ENCODE measurements at places on chromosomes 3 and 15.

DNA sequence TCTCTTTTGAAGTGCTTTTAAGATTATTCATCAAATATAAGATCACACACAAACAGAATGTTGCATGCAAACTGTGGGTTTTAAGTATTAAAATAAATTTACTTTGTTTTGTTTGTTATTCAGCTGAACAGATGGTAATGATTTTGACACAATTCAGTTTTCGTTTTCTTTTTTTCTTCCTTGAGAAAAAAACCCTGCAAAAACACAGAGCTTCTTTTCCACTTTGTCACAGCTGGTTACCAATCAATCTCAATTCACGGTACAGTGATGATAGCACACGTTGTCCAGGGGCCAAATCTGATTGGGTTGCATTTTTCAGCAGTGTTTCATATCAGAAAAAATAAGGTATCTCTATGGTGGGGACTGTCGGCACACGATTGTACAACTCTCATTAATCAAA lies 473.6 kb downstream of the ROBO2 start:
- DNase-seq = no peak

GRCh38 chr15:91289324-91289723 lies 189.3 kb downstream of the SV2B start:
- no peak for DNase-seq

DNA sequence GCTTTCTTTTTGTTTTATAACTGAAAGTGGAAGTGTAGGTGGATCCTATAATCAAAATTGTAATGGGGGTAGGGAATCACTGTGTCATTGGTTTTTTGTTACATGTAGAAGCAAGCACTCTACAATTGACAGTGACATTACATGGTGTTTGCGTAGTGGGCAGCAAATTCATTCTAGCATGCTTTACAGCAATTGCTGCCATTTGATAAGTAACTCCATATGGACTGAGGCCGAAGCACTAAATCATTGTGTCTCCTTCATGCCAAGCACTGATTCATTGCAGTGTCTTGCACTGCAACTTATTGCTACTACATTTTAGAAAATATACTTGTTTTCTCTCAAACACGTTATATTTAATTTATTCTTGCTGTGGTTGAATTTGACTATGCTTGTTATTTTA lies 933.9 kb downstream of the NSUN3 start:
- DNase-seq = no peak

DNA sequence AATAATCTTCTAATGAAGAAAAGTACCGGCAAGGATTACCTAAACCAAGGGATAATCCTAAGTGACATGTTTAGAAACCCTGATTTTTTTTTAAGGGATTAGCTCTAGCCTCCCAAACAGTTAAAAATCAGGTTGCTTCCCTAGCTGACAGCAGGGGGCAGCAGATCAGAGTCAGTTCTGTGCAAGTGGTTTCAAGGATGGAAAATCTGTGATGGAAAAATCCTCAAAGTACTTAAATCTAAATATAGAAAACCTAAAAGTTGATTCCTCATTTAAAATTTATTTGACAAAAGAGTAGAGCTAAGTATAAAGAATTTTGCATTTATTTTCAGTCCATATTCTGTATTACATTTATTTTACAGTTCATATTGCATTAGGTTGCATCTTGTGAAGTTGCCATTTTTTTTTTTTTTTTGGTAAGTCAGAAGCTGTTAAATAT lies 107.6 kb downstream of the PEX5L start:
- peak; percentile 37 for DNase-seq

- no peak for DNase-seq
These were observed 523.0 kb downstream of the FOXP1 start for GRCh38 chr3:71060536-71060935.

- DNase-seq = no peak
These were observed 29.9 kb downstream of the CGNL1 start for GRCh38 chr15:57406062-57406772.

DNA sequence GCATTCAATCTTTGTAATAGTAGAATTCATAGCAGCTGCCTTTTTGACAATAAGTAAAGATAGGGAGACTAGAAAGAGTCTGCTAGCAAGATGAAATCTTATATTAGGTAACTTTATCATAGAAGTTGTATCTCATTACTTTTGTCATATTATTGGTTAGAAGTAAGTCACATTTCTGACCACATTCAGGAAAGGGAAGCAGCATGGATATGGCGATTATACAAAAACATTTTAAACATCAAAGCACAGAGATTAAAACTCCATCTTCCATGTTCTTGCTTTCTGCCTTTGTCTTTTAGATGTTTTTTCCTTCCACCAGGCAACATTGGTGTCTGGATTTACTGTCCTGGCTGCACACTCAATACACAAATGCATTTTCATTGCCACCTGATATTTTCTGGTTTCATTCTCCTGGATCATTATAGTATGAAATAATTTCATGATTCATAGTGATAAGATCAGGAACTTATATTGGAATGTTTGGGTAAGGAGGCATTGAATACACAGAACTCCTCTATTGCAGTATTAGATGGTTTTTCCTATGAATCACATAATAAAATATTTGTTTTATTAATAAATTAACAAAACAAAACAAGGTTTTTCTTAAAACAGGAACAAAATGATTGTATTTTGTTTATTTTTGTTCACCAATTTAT lies 1460.3 kb upstream of the CADM2 start:
- no peak for DNase-seq

- DNase-seq = peak; percentile 34
These were observed at the start of gene ZMAT3 for GRCh38 chr3:179071323-179072099. Gene ZMAT3, minus strand, starts transcription at chr3:179071809. Its CDS starts 4,057 bp downstream, at chr3:179067752.

- no peak for DNase-seq
These were observed 603.5 kb downstream of the MECOM start for GRCh38 chr3:169060037-169060436.

- DNase-seq = no peak
These were observed 22.6 kb downstream of the TGM5 start for GRCh38 chr15:43244092-43244491.

- DNase-seq = no peak
These were observed 238.0 kb downstream of the FOXP1 start for GRCh38 chr3:71345429-71346040.

DNA sequence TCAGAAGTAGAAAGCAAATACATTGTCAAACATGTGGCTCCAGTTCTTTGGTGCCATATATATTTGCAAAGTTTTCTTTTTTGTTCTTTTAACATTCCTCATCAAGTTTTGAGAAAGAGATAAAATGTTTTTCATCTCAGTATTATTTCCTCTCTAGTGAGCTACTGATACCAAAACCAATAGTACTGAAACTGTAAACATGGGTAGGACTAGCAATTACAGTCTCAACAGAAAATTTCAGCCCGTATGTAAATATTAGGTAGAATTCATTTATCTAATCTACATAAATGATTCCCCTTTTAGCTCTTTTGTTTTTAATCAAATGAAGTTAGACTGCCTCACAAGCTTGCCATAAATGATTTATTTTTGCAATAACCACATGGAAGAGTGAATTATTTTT lies 21.4 kb downstream of the SECISBP2L start:
- DNase-seq = no peak

GRCh38 chr15:80789796-80790195 lies 10.6 kb downstream of the CEMIP start:
- DNase-seq = no peak

DNA sequence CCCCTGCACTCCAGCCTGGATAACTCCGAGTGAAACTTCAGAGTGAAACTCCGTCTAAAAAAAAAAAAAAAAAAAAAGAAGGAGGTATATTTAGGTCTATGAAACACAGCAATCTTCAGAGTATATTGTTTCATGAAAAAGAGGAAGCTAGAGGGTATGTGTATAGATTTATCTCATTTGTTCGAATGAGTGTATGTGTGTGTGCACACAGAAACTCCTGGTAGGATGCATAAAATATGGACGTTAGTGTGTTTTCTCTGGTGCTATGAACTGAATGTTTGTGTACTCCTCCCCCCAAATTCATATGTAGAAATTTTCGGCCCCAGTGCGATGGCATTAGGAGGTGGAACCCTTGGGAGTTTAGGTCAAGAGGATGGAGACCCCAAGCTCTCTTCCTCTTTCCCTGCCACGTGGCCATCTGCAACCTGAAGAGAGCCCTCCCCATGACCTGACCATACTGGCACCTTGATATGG lies 98.6 kb upstream of the KLF13 start:
- DNase-seq = no peak

GRCh38 chr3:117595615-117596014 lies 886.0 kb downstream of the TUSC7 start:
- DNase-seq = no peak

- no peak for DNase-seq
These were observed 34.0 kb upstream of the CCK start for GRCh38 chr3:42300013-42300412.

DNA sequence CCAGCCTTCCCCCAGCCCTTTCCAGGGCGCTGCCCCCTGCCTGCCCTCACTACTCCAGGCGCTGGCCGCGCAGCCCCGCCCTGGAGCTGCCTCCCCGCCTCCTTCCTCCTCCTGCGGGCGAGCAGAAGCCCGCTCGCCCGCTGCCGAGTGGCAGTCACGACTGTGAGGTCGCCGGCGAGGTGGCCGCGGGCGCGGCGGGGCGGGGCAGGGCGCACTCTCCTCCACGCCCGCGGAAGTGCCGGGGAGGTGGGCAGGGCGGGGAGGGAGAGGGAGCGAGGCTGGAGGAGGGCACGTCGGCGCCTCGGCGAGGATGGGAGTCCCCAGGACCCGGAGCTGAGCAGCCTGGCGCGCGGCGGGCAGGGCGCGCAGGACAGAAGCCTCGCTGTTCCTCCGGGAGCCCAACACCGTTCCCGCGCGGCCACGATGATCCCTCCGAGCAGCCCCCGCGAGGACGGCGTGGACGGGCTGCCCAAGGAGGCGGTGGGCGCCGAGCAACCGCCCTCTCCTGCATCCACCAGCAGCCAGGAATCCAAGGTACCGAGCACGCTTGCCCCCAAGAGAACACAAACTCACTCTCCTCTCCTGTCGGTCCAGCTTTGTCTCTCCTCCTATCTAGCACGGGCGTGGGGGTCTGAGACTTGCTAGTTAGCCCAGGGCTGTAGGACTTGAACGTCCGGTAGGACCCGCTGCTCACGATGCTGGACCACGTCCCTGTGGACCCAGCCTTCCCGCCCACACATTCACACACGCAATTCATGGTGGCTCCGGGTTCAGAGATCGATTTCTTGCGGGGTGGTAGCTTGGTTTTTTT lies at the start of gene STAC:
Gene STAC (plus strand): TSS at position 284 of the 811 bp plus-strand sequence. CDS start 140 bp downstream, at position 424.
- no peak for DNase-seq

GRCh38 chr15:90161950-90162361 lies 39.2 kb upstream of the SEMA4B start:
- no peak for DNase-seq

DNA sequence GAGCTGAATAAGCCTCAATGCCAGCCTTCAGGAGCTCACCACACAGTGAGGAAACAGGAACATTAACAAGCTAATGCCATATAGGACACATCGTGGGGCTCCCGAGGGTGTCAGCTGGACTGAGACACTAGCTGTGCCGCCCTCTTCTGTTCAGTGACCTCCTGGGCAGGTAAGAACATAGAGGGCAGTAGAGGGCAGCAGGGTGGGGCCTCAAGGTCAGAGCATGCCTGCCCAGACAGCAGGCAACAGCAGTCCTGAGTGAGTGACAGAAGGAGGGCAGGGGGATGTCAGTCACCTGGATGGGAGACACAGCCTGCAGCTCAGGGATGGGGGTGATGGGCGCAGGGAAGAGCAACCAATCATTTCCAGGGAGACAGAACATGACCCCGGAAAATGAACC lies 15.5 kb downstream of the NTRK3 start:
- no peak for DNase-seq

DNA sequence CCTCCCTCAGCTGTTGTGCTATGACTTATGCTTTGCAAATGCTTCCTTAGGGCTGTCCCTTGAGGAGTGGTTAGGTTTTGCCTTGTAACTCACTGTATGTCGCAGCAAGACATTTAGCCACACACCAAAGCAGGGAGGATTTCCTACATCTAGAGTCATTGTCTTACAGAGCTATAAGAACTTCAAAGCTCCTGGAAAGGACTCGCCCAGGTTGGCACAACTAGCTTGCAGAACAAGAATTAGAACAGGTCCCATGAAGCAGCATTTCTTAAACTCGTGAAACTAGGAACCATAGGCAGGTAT lies 19.4 kb upstream of the ACAP2 start:
- no peak for DNase-seq

DNA sequence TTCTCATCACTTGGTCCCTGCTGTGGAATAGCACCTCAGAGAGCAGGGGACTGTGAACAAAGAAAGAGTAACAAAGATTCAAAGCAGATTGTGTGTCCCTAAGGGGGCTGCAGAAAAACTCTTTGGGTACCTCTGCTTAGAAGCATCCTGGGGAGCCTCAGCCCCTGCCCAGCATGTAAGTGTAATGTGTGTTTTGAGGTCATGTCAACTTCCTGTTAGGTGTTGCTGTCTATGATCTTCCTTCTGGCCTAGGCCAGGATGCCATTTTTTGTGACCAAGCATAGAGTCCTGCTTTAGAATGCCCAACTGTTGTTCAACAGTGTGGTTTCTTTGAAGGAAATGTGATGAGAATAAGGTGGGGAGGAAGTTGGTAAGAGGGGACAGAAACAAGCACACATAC lies 77.1 kb upstream of the BCL6 start:
- DNase-seq = no peak

DNA sequence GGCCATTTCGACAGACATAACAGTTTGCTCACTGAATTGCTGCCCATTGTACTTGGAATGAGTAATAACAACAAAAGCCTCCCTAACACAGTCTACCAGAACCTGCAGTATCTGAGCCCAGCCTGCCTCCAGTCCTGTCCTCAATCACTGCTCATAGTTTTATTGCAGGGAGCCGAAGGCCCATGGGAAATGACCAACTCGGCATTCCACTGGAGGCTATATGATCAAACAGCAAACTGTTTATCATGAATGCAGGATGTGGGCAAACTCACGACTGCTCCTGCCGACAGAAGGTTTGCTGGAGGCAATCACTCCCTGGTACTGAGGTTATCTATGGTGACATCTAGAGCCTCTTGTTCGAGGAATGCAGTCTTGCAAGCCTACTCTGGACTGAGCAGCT lies 46.3 kb downstream of the LSM3 start:
- DNase-seq = no peak

GRCh38 chr15:39118510-39118909 lies 462.4 kb upstream of the THBS1 start:
- no peak for DNase-seq

DNA sequence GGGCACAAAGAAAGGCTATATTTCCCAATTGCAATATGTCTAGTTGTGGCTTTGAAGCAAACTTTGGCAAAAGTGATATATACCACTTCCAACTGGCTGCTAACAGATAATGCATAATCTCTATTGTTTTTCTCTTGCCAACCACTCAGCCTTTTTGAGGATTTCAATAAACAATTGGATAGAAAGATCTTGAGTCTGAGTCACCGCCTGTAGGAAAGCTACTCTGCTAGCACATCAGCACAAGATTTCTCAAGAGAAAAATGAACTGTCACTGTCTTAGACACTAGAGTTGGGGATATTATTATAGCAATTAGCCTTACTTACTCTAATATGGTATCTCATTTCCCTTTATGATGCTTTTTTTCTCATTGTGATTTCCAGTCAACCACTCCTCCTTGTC lies 119.7 kb downstream of the SST start:
- no peak for DNase-seq

All from HCT116 (cell line).